CD4-positive, alpha-beta T cell treated with Interleukin-1 beta for 1 hour (primary cell): ENCODE measurements at places on chromosomes 1 and 21.

DNA sequence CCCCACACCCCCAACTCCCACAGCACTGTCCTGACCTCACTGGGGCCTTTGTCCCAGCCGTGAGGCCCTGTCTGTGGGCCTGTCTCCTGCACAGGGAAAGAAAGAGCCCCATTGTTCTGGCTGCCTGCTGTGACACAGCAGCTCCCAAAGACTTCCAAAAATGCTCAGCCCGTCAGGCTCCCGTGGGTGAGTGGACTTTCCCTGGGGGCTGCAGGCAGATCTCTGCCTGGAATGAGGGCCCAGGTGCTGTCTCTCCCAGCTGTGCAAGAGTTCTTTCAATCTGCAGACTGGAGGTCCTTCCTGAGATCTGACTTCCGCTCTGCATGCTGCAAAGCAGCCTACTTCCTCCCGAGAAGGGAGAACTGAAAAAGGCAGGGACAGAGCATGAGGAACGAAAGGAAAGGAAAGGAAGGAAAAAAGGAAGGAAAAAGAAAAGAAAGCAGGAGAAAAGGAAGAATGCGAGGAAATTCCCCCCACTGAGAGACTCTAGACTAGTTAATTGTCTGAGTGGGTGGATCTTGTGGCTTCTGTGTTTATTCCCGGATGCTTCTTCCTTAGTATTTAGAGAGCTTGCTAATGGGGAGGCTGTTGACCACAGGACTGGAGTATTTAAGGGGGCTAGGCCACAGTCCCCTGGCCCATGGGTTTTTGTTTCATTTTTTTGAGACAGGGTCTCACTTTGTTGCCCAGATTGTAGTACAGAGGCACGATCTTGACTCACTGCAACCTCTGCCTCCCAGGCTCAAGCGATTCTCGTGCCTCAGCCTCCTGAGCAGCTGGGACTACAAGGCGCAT, 15.0 kb downstream of the NES start:
- no peak for DNase-seq

GRCh38 chr1:21097729-21098128, 79.0 kb downstream of the EIF4G3 start:
- DNase-seq = no peak

GRCh38 chr1:193265716-193266115, 79.3 kb upstream of the B3GALT2 start:
- no peak for DNase-seq

GRCh38 chr1:43524804-43525203, 5.9 kb upstream of the PTPRF start:
- DNase-seq = no peak

DNA sequence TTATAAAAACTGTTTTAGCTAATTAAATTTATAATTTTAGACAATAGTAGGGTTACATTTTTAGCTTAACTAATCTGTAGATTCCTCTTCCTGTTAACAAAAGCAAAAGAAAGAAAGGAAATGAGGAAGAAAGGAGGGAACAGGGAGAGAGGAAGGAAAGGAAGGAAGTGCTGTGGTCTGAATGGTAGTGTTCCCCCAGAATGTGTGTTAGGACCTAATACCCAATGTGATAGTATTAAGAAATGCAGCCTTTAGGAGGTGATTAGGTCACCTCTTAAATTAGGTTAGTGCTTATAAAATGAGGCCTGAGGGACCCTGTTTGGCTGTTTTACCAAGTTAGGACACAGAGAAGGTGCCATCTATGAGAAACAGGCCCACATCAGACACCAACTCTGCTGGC, 136.9 kb upstream of the SAMSN1 start:
- DNase-seq = no peak

- DNase-seq = no peak
Observed at GRCh38 chr1:13760340-13760739, 60.4 kb downstream of the PRDM2 start.

GRCh38 chr1:50704126-50704525, 255.9 kb downstream of the FAF1 start:
- no peak for DNase-seq

DNA sequence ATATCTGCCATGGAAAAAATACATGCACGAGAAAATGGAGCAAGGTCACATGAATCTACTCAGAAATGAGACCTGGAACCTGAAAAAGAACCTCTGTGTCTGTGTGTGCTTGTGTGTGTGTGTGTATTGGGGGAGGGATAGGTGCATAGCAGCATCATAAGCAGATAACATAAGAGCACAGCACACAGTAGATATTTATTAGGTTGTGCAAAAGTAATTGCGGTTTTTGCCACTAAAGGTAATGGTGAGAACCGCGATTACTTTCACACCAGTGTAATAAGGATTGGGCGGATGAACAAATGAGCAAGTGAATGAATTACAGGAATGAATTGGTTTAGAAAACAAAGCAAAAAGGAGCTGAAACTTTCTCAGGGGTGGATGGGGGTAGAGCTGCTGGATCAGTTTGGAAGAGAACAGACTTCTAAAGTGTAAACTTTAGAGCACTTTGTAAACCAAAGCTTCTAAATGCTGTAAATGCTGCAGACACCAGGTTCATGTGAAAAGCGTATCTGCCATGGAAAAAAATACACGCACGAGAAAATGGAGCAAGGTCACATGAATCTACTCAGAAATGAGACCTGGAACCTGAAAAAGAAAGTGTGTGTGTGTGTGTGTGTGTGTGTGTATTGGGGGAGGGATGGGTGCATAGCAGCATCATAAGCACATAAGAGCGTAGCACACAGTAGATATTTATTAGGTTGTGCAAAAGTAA, 156.9 kb downstream of the TOMM20 start:
- DNase-seq = no peak

GRCh38 chr1:161864577-161864976, 98.5 kb downstream of the ATF6 start:
- DNase-seq = peak; percentile 0

- no peak for DNase-seq
Observed at GRCh38 chr1:185500001-185500626, 183.1 kb upstream of the IVNS1ABP start.

GRCh38 chr21:42632771-42633690, 20.4 kb upstream of the PDE9A start:
- no peak for DNase-seq

DNA sequence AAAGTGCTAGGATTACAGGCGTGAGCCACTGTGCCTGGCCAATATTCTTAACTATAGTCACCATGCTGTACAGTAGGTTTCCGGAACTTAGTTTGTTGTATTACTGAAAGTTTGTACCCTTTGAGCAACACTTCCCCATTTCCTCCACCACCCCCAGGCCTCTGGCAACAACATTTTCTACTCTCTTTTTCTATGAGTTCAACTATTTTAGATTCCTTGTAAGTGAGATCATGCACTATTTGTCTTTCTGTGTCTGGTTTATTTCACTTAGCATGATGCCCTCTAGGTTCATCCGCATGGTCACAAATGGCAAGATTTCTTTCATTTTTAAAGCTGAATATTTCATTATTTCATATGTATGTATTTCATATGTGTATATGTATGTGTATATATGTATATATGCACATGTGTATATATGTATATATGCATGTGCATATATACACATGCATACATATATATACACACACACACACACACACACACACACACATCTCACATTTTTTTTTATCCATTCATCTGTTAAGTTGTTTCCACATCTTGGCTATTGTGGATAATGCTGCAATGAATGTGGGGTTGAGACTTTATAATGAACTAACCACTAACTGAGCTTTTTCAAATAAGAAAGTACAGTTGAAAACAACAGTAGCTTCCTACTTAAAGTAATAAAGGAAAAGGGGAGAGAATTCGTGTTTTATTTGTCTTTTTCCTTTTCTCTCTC, 256.8 kb upstream of the C1orf105 start:
- no peak for DNase-seq

- no peak for DNase-seq
Observed at GRCh38 chr1:82542766-82543165, 742.0 kb downstream of the ADGRL2 start.

DNA sequence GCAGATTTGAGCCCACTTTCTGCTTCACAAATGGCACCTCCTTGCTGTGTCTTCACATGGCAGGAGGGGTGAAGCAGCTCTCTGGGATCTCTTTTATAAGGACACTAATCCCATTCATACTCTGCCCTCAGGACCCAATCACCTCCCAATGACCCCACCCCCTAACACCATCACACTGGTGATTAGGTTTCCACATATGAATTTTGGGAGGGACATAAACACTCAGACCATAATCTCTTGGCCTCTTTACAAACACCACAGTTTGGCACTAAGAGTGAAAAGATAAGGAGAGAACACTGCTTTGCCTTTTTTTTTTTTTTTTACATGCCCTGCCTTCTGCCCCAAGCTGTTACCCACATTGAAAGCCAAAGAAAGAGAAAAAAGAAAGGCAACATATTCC, 166.2 kb upstream of the NFIA start:
- DNase-seq = no peak

GRCh38 chr1:174247472-174247871, 88.2 kb downstream of the RABGAP1L start:
- DNase-seq = no peak

DNA sequence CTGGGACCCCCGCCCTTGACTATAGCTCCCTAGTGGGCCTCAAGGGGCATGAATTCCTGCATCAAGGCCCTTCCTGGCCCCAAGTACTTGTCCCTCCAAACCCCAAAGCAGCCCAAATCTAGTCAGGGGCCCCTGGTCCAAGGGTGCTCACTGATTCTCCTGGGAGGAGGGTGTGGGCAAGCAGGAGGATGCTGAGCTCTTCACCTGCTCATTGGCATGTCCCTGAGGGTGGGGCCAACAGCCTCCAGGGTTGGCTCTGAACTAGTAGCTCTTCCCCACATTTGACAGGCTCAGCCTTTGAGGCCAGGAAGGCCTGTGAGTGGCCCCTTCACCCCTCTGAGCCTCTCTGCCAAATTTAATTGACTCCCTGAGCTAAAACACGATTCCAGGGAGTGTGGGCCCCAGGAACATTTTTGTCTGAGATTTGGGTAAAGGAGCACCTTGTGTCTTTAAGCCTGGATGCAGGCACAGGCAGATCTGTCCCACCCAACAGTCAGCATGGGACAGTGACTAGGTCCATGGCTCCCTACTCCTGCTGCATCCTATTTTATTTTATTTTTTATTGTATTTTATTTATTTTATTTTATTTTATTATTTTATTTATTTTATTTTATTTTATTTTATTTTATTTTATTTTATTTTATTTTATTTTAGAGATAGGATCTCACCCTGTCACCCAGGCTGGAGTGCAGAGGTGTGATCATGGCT, 11.0 kb upstream of the WNT9A start:
- DNase-seq = no peak

DNA sequence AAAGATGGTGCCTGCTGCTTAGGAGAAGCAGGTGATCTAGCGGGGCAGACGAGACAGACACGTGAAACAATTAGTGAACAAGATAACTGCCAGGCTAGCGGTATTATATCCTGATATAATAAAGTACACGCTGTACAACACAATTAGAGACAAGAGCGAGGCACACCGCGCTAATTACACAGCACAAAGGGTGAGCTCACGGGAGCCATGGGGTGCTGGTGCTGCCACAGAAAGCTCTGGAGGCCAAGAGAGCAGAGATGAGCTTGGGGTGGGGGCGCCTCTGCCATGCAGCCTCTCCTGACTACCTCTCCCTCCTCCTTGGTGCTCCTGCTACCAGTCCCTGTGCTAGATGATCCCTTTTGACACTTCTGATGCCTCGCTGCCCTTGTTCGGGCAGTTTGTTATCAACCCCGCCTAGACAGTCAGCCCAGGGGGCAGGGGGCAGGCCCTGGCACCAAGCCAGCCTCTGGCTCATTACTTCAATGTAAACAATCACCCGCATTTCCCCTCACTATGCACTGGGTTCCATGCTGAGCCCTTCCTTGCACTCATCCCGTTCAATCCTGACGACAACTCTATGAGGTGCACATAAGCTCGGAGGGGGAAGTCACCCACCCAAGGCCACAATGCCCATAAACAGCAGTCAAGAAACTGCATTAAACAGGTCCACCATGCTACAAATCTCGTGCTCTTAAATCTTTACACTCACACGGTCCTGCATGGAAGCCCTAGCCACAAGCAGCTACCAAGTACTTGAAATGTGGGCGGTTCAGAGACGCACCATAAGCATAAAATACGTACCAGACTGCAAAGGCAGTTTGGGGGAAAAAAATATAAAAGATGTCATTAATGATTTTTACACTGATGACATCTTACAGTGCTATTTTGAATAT, 103.0 kb downstream of the SSBP3 start:
- DNase-seq = no peak

DNA sequence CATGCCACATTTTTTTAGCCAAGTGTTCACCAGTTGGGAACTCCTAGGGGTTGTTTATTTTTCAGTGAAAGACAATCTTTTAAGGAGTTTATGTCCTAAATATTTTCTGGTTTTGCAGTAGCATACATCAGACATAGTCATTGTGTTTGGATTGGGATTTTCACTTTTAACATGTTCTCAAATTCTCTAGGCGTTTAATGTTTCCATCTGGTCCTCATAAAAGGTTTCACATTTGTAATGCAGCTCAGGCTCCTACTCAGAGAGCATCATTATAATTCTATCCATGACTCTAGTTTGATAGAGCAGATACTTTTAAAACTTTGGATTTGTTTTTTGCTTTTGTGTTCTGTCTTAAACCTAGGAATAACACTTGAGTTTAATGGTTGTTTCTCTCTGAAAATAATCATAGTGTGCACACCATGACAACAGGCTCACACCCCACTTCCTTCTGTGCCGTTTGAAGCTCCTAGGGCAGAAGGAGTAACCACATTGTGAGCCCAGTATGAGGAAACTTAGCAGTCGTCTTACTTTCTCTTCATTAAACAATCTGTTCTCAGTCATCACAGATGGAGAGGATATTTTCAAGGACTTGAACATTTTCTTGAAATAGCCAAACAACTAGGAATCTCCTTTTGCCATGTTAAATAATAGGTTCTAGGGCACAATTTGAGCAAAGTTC, 219.6 kb downstream of the PDE4B start:
- no peak for DNase-seq

GRCh38 chr1:220616836-220617235, 73.3 kb upstream of the C1orf115 start:
- DNase-seq = no peak

DNA sequence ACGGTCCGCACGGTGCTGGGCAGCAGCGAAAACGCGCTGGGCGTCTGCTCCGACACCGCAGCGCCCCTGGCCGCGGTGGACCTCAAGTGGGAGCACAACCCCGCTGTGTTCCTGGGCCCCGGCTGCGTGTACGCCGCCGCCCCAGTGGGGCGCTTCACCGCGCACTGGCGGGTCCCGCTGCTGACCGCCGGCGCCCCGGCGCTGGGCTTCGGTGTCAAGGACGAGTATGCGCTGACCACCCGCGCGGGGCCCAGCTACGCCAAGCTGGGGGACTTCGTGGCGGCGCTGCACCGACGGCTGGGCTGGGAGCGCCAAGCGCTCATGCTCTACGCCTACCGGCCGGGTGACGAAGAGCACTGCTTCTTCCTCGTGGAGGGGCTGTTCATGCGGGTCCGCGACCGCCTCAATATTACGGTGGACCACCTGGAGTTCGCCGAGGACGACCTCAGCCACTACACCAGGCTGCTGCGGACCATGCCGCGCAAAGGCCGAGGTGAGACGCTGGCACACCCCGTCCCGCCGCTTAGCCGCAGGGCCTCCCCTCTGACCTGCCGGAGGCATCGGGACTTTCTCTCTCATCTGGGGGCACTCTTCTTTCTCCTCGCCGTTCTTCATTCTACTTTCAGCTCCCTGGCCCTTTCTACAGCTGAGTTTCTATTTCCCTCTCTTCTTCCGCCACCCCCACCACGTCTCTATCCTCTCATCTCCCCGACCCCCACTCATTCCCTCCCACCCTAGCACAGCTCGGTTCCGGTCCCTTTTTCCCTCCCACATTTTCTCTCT, 1.0 kb downstream of the NPR1 start:
- no peak for DNase-seq
